ENCODE measurements at places on chromosomes 2 and 18. TPM values are rescaled to one million over a fixed set of nuclear protein-coding genes. Genes with fewer than 3 reads are reported as not detected.

The SMC6 gene
- 41.5 TPM for total RNA-seq

The VWC2L gene
- total RNA-seq = not detected

The ALPI gene
- not detected for total RNA-seq

The SAG gene
- total RNA-seq = 0.69 TPM

The MYO7B gene
- total RNA-seq = 4.8 TPM

The SPATA3 gene
- not detected for total RNA-seq

The ECEL1 gene
- not detected for total RNA-seq

The COLEC12 gene
- 0.03 TPM for total RNA-seq

The CD302 gene
- total RNA-seq = 2.1 TPM

The ANKRD36C gene
- total RNA-seq = 26.2 TPM

The DYNAP gene
- total RNA-seq = not detected

The NPPC gene
- not detected for total RNA-seq

The PMAIP1 gene
- 101 TPM for total RNA-seq

The DNER gene
- total RNA-seq = not detected

All from GM12878 (cell line).